ENCODE measurements at places on chromosomes 7 and 10.

DNA sequence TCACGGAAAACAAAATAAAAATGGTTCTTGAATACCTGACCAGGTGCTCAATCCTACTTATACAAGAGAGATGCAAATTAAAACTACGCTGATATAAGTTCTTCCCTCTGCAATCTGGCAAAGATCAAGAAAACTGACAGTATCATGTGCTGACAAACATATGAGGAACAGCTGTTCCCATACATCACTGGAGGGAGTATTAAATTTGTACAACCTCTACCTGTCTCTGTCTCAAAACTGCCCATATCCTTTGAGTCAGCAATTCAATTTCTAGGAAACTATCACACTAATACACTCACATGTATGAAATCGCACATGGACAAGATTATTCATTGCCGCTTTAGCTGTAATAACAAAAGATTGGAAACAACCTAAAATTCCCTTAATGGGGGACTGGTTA lies 11.0 kb upstream of the IL6 start:
- DNase-seq, result no peak

DNA sequence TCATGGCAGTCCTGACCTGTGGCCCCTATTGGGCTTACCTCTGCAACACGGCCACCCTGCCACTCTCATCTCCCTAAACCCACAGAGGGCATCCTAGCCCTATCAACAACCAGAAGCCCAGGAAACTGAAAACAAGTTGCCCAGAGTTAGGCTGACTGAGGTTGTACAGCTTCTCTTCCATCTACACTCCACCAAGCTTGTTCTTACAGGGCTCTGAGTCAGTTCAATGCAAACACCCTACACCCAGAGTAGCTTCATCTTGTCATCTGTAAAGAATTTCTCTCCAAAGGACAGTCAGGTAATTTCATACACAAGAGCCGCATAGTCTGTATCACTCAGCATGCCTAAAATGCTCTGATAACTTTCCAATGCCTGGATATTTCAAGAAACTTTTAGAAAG lies 175.4 kb downstream of the ARID5B start:
- no peak for DNase-seq

- DNase-seq, result no peak
Observed at GRCh38 chr7:158315881-158316280, 271.7 kb downstream of the PTPRN2 start.

- DNase-seq, result no peak
Observed at GRCh38 chr7:98771941-98772603, 97.7 kb downstream of the TMEM130 start.

GRCh38 chr10:5895804-5896203 lies 5.8 kb downstream of the FBH1 start:
- DNase-seq, result no peak

DNA sequence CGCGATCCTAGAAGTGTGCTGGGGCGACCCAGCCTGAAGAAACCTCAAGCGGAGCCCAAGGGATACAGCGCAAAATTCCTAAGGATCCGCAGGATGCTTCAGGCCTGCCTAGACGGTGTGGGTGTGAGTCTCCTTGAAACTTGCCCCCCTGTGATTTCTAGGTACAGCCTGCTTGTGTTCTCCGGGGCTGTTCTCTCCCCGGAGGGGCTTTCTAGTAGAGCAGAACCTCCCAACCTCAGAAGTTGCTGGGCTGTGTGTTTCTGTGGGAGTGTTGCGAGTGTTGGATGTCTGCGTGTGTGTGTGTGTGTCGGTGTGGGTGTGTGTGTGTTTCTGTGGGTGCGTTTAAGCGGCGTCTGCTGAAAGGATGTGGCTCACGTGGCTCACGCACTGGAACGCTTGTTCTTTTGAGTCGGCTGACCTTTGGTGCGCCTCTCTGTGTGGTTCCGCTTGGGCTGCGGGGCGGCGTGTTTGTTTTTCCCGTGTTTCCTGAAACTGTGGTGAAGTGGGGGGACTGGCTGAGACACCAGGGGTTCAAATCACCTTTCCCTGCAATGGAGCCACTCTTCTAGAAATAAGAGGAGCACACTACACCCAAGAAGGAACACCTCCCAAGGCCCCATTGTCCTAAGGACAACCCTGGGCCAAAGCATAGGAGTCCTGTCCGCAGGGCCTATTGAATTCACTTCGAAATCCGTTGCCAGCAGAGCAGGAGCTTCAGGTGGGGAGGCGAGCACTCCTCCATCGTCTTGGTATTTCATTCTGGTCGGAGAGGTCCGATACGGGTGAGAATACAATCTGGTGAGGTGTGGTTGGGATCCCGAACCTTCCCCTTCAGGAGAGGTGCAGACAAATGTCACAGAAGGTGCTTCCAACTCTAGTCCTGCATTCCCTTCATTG lies 25.1 kb upstream of the ZNF273 start:
- DNase-seq, result peak; percentile 15

DNA sequence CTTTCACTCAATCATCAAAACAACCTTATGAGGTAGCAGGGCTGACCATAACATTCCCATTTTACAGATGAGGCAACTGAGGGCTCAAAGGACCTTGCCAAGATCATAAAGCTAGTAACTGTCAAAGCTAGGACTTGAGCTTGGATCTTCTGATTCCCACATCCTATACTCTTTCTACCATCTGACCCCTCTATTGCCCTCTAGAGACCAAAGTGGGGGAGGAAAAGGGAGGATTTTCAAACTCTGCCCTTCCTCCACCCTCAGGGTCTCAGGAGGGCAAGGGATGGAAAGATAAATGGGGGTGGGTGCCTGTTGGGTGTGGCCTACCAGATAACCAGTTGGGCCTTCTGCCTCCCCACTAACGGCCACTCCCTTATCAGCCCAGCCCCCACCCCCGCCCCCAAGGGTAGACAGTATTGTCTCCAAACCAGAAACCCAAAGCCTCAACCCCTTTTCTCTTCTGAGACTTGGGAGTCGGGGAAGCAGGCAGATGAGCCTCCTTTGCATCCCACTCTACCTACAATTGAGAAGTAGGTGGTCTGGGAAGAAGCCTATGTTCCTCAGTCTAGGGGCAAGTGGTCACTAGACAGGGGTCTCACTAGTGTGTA lies 7.9 kb downstream of the LDB1 start:
- DNase-seq, result peak; percentile 67

DNA sequence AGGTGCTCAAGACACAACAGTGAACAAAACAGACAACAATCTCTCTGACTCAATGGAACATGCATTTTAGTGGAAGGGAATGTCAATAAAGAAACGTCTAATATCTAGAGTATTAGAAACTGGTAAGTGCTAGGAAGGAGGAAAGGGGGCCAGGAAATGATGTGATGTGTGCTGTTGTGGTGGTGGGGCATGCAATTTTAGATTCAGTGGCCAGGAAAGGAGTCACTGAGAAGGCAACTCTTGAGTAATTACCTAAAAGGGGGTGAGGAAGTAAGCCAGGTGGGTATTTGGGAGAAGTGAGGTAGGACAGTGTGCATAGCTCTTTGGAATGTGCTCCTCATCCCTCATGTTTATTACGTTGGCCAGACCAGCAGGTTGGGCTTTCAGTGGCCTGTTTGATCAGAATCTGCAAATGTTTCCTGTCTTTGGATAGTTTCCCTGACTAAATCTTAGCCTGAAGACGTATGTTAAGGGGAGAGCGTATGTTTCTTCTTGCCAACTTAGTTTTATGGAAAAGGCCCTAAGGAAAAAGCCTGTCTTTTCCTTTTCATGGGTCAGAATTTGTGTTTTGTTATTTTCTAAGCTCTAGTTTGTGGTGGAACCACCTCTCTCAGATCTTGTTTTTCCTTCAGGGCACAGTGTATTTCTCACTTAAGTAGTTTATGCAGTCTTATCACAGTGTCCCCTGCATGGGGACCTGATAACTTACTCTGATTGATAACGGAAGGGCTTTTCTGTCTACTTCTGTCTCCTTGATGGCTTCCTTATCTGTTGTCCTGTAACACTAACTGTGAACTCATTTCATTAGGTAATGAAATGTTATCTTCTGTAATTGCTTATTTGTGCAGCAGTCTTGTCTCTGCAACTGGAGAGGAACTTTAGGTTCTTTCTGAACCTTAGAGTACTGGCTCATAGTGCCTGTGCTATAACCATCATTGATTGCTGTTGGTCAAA lies 203.7 kb downstream of the AUTS2 start:
- peak; percentile 53 for DNase-seq
